ENCODE measurements at places on chromosomes 16 and 17.

- no peak for DNase-seq
These were observed 49.4 kb downstream of the IQCK start for GRCh38 chr16:19767497-19767896.

GRCh38 chr17:50279181-50279526 lies 4.9 kb downstream of the TMEM92 start:
- no peak for DNase-seq

GRCh38 chr16:83681381-83681956 lies 126.3 kb upstream of the HSBP1 start:
- no peak for DNase-seq

GRCh38 chr17:32461498-32461852 lies 17.2 kb downstream of the PSMD11 start:
- DNase-seq = no peak

GRCh38 chr16:1906055-1906845 lies 12.0 kb downstream of the HS3ST6 start:
- no peak for DNase-seq

GRCh38 chr16:10501016-10501607 lies 79.3 kb downstream of the EMP2 start:
- no peak for DNase-seq
